Cortex of kidney (tissue), 1 donor: ENCODE measurements at places on chromosomes 2 and 18.

GRCh38 chr18:13676471-13676870 is 49.9 kb downstream of the FAM210A start:
- DNase-seq, result no peak

- no peak for DNase-seq
These were observed 34.2 kb downstream of the FIGN start for GRCh38 chr2:163701399-163702195.

- no peak for DNase-seq
These were observed 103.8 kb upstream of the COPS8 start for GRCh38 chr2:236981701-236982485.

DNA sequence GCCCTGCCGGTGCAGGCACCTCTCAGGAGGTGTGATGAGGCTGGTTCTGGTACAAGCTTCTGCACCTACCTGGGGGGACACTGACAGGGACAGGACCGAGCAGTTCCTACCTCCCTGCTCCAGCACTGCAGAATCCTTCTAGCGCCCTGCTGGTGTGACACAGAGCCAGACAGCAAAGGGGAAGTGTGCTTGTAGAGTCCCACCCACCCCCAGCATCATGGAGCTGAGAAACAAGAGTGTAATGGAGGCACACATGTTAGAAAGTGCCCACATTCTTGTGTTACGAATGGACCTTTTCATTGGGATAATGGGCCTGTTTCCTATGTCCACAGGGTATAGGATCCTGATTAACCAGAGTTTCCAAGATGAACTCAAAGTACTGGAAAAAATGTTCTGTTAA is 38.3 kb downstream of the OXER1 start:
- no peak for DNase-seq

- DNase-seq, result no peak
These were observed 42.4 kb upstream of the SLC1A4 start for GRCh38 chr2:64946769-64947247.

GRCh38 chr18:58354051-58354450 is 274.8 kb downstream of the ALPK2 start:
- DNase-seq, result no peak

DNA sequence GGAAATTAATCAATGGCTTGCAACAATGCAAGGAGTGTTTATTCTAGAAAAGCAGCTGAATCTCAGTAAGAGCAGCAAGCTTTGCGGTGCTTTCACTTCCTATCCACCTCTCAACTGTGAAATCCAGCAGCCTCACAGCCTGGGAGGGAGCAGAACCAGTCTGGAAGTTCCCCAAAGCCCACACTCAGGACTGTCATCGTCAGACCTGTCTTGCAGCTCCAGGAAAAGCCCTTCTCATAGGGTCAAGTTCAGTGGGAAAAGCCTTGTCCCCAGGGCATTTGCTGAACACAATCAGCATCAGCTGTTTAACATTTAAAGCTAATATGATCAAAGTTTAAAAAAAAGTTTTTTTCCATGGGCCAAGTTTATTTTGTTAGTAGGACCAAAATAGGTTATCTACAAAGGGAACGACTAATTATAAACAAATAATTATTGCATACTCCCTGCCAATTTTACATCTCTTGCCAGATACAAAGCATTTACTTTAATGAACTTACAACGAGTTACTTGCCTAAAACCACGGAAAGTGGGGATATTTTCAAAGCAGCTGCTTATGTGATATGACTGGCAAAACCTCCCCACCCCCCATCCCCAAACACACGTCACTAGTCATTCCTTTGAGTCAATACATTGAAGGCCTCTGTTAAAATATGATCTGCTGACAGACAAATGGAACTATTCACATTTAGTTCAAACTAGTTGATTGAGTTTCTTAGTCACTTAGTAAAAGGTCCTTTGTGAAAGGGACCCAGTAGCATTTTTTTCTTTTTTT is 36.8 kb downstream of the PARD6G start:
- no peak for DNase-seq
